ENCODE measurements at places on chromosomes 2 and 18. TPM values are rescaled to one million over a fixed set of nuclear protein-coding genes. Genes with fewer than 3 reads are reported as not detected.

- DNase-seq = no peak
These were observed 53.0 kb downstream of the POMC start for GRCh38 chr2:25115249-25115883.

GRCh38 chr18:60538891-60539290 lies 166.3 kb upstream of the MC4R start:
- DNase-seq = no peak

FKBP7 gene
- total RNA-seq = 0.69 TPM

DNA sequence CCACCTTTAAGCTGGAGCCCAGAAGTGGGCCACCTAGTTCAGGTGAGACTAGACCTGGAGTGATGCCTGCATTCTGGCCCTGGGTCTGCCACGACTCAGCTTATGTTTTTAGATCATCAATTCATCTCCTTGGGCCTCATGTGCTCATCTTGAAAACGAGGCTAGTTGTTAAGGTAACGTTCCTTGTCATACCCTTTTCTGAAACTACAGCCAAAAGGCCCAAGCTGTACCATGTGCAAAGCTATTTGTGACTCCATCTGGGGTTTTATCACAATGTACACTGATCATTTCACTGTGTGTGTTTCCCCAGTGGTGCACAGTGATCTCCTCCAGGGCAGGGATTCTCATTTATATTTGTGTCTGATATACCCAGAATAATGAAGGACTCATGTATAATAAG lies 138.4 kb upstream of the COPS8 start:
- no peak for DNase-seq

- DNase-seq = no peak
These were observed 13.7 kb downstream of the CALCRL start for GRCh38 chr2:187434342-187434785.

ALK gene
- not detected for total RNA-seq

DNA sequence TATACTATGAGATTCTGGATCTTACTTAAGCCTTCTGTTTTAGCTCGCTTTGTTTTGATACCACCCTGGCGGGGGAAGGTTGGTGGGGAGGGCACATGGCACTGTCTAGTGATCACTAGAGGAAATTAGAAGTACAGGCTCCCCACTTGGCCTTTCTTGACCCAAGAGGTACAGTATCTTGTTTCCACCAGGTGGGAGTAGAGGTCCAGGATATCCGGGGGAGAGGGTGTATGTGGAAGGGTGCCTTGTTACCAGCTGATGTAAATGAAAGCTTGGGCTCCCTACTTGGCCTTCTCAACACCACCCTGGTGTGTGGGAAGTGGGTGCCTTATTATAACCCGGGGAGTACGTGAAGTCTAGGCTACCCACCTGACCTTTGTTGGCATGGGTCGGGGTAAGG lies 7.5 kb downstream of the GALNT1 start:
- DNase-seq = no peak

DNA sequence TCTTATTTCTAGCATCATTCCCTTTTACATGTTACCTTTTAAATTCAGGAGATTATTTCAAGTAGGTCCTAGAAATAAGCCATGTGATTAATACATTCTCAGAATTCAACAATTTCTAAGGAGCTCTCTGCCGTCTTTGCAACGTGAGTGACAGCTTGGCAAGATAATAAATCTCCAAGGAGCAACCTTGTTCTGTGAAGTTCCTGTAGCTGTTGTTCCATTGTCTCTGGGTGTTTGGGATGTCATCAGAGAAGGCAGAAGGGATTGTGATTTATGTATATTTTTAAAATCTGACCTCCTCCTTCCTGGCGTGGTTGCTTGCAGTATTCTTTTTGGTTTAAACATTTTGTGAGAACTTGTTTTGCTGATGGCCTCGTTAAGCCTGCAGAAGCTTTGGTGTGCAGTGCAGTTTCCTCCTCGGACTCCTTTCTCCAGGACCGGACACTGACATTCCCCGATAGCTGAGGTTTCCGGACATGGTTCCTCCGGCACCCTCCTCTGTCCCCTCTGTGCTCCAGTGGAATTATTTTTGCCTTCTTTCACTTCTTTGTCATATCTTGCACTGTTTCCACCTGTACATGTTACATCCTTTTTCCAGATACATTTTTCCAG lies 33.7 kb downstream of the RAMP1 start:
- DNase-seq = no peak

- DNase-seq = no peak
These were observed 10.1 kb upstream of the MCFD2 start for GRCh38 chr2:46925474-46926351.
